Trophoblast cell (in vitro differentiated cells and primary cell): ENCODE measurements at places on chromosomes 2 and 18.
A peak's percentile ranks its signal among the peaks of the same experiment; 100 is the strongest.

- no peaks in the 10 kb centered on the region for H3K27me3 ChIP-seq
- no peaks in the 10 kb centered on the region for H3K36me3 ChIP-seq
- no peak overlapping the region for H3K4me3 ChIP-seq
- DNase-seq = peak; percentile 29
- peaks cover 9% of the 10 kb centered on the region for H3K4me1 ChIP-seq
Observed at GRCh38 chr2:19120941-19121750, 237.3 kb downstream of the OSR1 start.

- H3K27me3 ChIP-seq = no peaks in the 10 kb centered on the region
- H3K36me3 ChIP-seq = no peaks in the 10 kb centered on the region
- no peak for DNase-seq
- peaks cover 7% of the 10 kb centered on the region for H3K4me1 ChIP-seq
- H3K4me3 ChIP-seq = peak overlapping the region; percentile 59
Observed at GRCh38 chr2:38960609-38961320, 71.1 kb downstream of the ARHGEF33 start.

DNA sequence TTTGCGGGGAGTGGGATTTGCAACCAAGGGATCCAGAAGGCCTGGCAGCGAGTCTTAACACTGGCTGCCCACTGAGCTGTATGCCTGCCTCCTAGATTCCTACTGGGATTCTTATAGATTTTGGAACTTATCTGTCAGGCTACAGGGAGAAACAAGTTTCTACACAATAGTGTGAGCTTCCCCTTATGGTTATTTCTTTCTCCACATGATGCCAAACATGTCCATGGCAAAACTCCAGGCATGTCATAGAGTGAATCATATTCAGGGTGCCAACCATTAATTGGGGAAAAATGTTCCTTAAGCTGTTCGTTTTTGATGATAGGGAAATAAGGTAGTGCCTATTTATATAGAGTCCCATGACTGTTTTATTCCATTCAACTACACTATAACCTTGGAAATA, 1185.2 kb upstream of the CELF4 start:
- H3K27ac ChIP-seq = no peak overlapping the region
- no peak overlapping the region for H3K4me3 ChIP-seq
- H3K4me1 ChIP-seq = no peaks in the 10 kb centered on the region
- no peaks in the 10 kb centered on the region for H3K36me3 ChIP-seq

DNA sequence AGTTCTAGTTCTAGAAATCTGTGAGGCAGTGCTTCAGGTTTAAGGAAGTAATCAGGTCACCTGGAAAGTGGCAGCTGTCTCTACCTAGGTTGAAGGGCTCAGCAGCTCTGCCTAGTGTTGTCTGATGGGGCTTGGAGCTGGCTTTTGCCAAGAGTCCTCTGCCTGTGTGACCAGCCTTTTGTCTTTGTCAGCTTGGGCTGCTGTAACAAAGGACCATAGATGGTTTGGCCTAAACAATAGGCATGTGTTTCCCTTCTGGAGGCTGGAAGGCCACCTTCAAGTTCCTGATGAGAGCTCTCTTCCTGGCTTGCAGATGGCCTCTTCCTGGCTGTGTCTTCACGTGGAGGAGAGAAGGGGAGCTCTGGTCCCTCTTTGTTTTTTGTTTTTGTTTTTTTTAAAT, 13.3 kb downstream of the UBE2F start:
- no peaks in the 10 kb centered on the region for H3K27me3 ChIP-seq
- H3K36me3 ChIP-seq = peaks cover 25% of the 10 kb centered on the region
- no peak for DNase-seq
- no peak overlapping the region for H3K27ac ChIP-seq

DNA sequence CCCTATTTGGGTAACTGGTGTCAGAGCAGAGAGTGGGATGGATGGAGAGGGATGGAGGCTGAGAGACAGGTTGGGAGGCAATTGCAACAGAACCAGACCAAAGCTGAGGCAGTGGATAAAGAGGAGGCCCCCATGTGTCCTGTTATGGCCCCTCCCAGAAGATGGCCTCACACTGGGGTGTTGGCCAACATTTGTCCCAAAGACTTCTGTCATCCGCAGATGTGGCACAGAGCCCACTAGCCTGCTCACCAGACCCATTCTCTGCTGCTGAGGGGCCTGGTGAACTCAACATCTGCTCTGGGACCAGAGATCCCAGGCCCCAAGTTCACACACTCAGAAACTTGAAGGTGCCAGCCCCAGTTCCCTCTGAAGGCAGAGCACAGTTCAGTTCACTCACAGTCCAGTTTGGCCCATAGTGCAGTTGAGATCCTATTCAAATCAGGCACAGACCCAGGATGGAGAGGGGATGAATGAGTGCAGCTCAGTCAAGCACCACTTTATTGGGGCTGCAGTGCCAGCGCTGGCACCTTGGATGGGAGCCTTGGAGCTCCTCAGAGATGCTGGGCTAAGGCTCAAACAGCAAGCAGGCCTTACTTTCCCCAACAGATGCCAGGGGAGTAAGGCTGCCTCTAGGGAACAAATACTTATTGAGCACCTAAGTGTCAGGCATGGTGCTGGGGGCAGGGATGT, 189.2 kb downstream of the ZBTB7C start:
- H3K36me3 ChIP-seq = no peaks in the 10 kb centered on the region
- no peak overlapping the region for H3K27ac ChIP-seq
- H3K4me1 ChIP-seq = no peaks in the 10 kb centered on the region
- DNase-seq = no peak
- no peak overlapping the region for H3K4me3 ChIP-seq
- H3K27me3 ChIP-seq = no peaks in the 10 kb centered on the region

- no peak overlapping the region for H3K4me3 ChIP-seq
- no peaks in the 10 kb centered on the region for H3K4me1 ChIP-seq
- H3K36me3 ChIP-seq = no peaks in the 10 kb centered on the region
- DNase-seq = no peak
- no peak overlapping the region for H3K27ac ChIP-seq
- no peaks in the 10 kb centered on the region for H3K27me3 ChIP-seq
Observed at GRCh38 chr18:963276-963675, 58.6 kb downstream of the ADCYAP1 start.

DNA sequence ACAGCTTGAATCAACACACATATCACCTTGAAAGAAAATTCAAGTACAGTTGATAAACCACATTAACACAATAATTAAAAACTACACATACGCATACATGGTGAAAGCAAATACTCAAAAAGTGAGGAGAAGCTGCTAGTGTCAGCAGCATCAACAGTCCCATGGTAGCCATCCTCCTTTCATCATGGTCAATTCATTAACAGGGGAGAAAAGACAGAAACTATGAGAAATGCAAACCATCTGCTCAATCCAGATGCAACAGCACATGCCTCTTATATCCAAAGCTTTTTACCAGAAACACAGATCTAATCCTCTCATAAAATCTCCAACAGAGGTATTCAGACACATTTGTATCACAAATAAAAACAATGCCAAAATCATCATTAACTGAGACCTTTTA, 81.9 kb upstream of the CHRNA1 start:
- no peak overlapping the region for H3K27ac ChIP-seq
- H3K4me1 ChIP-seq = no peaks in the 10 kb centered on the region
- H3K4me3 ChIP-seq = no peak overlapping the region
- no peak for DNase-seq
- no peaks in the 10 kb centered on the region for H3K36me3 ChIP-seq

DNA sequence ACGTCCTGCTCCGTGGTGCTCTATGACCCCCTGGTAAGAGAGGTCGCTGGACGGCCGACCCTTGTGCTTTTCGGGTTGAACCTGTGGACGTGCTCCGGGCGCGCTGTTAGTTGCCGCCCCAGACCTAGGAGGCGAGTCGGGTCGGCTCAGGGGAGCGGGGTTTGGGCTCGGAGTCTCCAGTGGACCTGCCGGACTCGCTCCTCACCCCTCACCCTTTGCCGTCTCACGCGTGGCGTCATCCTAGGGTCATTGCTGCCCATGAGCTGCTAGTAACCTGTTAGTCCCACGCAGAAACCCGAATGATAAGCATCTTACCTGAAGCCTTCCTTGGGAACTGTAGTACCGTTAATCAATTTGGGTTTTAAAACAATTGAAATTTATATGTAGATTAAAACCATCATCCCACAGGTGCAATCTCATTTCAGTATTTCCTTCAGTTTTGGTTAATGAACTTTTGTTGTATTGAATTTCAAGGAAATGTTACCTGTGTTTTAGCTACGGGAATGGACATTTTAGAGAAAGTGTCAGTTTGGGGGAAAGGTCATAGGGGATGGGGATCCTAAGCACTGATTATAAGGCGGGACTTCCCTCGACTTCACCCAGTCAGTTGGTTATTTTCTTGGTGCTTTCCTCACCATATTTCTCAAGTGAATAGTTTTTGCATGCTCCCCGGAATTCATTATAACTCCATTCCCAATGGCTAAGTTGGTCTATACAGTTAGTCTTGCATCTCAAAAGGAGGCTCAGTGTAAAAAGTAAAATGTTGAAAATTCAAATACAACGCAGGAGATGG, 536 bp downstream of the ELP2 start:
- peaks cover 2% of the 10 kb centered on the region for H3K4me1 ChIP-seq
- peak overlapping the region; percentile 1 for H3K27ac ChIP-seq
- H3K27me3 ChIP-seq = no peaks in the 10 kb centered on the region
- peak overlapping the region; percentile 88 for H3K4me3 ChIP-seq
- DNase-seq = no peak

DNA sequence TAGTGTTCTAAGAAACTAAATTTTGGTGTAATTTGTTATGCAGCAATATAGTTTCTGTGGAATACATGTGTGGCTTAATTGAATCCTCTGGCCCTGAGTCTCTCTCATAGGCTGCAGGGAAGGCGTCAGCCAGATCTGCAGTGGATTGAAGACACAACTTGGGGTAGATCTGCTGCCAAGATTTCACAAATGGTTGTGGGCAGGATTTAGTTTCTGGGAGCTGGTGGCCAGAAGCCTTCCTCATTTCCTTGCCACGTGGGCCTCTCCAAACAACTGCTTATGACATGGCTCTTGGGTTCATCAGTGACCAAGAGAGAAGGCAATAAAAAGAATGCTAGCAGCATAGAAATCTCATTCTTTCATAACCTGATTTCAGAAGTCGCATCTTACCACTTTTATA, 28.2 kb downstream of the CCDC102B start:
- H3K27me3 ChIP-seq = no peaks in the 10 kb centered on the region
- H3K27ac ChIP-seq = no peak overlapping the region
- no peak for DNase-seq
- no peak overlapping the region for H3K4me3 ChIP-seq

DNA sequence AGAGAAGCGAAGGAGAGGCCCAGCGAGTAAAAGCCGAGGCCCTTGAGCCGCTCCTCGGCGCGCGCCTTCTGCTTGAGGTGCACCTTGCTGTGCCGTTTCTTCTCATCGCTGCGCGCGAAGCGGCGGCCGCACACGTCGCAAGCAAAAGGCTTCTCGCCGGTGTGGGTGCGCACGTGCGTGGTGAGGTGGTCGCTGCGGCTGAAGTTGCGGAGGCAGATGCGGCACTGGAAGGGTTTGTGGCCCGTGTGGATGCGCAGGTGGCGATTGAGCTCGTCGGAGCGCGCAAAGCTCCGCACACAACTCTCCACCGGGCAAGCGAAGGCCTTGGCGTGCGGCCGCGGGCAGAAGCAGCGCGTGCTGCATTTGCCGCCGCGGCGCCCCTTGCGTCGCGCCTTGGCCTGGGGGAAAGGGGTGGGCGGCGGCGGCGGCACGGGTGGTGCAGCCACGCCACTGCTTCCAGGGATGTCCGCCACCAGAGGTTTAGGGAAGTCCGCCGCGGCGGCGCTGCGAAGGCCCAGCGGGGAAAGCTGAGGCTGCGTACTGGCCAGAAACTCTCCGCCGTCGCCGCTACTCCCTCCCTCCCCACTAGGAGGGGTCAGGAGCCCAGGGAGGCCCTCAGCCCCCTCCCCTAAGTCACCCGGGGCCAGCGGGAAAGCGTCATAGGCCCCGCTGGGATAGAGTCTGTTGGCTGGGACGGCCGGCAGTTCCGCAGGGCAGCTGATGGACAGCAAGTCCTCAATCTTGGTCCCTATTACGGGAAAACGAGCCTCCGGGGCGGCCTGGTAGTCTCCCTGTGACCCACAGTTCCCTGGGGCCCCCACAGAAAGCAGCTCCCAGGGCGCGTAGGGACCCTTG, 1.7 kb downstream of the EGR4 start:
- H3K4me3 ChIP-seq = peak overlapping the region; percentile 3
- no peak overlapping the region for H3K27ac ChIP-seq
- H3K4me1 ChIP-seq = peaks cover 19% of the 10 kb centered on the region
- peaks cover 45% of the 10 kb centered on the region for H3K27me3 ChIP-seq

GRCh38 chr2:23464905-23465537, 80.0 kb downstream of the KLHL29 start:
- H3K4me3 ChIP-seq = no peak overlapping the region
- no peak overlapping the region for H3K27ac ChIP-seq
- no peak for DNase-seq
- no peaks in the 10 kb centered on the region for H3K36me3 ChIP-seq

DNA sequence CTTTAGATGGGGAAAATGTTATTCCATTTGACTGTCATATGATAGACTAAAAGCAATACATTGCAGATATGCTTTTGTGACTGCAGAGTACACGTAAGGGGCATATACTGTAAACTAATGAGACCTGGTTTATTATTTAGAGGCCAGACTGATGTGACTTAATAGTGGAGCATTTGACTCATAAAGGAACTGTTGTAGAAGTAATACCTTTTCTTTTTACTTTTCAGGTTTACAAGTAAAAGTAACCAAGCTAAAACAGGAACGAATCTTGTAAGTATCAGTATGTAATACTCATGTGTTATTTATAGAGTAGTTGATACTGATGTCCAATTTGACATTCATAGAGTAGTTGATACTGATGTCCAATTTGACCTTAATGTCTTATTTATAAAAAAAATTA, 13.1 kb downstream of the RBBP8 start:
- no peak overlapping the region for H3K27ac ChIP-seq
- H3K4me3 ChIP-seq = no peak overlapping the region
- no peaks in the 10 kb centered on the region for H3K4me1 ChIP-seq
- peaks cover 3% of the 10 kb centered on the region for H3K36me3 ChIP-seq

DNA sequence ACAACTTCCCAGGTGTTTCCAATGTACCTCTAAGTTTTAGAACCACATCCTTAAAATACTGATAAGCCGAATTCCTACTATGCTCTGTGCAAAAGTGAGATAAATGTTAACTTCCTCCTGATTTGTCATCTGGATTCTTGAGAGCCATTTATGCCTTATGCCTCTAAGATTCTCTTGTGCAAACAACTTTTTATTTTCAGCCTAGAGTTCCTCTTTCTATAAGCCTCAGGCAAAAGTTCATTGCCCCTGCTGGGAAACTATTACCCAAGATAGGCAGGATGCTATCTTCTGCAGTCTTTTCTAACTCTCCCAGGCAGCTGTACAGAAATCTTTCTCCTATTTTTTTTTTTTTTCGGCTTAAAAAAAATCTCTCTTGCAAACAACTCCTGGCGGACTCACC, 216.1 kb downstream of the KCNJ3 start:
- H3K4me3 ChIP-seq = no peak overlapping the region
- no peaks in the 10 kb centered on the region for H3K27me3 ChIP-seq
- no peaks in the 10 kb centered on the region for H3K4me1 ChIP-seq
- DNase-seq = no peak
